AML-193 (cell line): ENCODE measurements at places on chromosomes 5 and 9.

GRCh38 chr5:53249529-53250200, 140.1 kb upstream of the MOCS2 start:
- DNase-seq, result no peak

DNA sequence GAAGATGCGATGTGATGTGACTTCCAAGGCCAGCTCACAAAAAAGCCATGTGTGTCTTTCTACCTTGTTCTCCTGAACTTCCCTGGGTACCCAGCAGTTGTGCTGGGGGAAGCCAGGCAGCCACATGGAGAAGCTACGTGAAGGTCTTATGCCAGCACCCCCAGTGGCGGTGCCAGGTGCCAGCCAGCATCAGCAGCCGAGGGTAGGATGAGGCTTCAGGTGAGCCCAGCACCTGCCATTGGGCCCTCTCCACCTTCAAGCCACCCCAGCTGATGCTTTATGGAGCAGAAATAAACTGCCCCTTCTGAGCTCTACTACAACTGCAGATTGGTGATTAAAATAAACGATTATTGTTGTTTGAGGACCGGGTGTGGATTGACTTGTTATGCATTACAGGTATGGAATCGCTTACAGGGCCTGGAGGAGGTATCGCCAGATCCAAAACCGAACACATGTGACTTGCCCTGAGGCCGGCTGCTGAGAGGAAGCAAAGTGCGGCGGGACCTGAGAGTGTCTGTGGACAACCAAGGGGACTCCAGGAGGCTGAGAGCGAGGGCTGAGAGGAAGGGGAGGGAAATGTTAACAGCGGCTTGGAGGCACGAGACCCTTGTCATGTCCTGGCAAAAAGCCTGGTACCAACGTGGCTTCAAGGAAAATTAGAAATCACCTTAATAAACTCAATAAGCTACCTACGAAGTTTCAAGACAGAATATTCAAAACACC, 36.0 kb upstream of the OLFM1 start:
- no peak for DNase-seq

DNA sequence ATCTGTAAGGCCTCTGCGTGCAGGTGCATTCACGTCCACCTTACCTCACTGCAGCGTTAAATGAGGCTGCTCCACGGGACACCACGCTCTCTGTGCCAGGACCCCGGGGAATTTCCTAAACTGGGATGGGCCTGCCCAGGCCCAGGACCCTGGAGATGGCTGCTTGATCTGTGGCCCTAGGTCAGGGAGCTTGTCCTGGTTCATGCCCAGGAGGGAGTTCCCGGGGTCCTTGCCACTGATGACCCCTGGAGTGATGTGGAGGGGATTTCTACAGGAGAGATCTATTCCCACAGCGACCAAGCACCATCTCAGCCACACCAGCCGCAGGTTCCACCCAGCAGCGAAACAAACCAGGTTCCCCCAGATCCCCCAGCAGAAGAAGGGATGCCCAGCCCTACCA, 3.5 kb downstream of the OR2V1 start:
- DNase-seq, result no peak

- no peak for DNase-seq
Observed at GRCh38 chr9:126211441-126212074, 115.1 kb upstream of the MVB12B start.

DNA sequence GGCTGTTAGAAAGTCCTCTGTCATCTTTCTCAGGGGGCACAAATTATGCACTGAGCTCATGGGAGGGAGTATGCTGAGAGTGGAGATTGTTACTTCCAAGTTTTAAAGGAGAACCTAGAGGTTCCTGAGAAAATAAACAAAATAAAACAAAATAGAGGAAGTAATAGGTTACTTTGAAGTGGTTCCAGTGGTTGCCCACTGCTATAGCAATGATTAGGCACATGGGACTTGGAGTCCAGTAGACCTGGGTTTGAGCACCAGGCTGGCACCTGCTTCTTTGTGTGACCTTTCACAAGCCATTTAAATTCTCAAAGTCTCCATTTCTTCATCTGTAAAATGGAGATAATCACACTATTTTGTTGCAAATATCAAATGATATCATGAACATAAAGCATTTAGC, 13.8 kb upstream of the CDC23 start:
- DNase-seq, result no peak
